Daoy (cell line): ENCODE measurements at places on chromosomes 11 and 22. TPM values are rescaled to one million over a fixed set of nuclear protein-coding genes. Genes with fewer than 3 reads are reported as not detected.

The BIK gene
- 11.5 and 14.4 TPM in 2 replicates for total RNA-seq

- no peak for DNase-seq
Observed at GRCh38 chr22:27132400-27132799, 475.0 kb downstream of the MIAT start.

The OR2AG2 gene
- total RNA-seq = 0.03 TPM in 1 of 2 replicates, not detected in the other

DNA sequence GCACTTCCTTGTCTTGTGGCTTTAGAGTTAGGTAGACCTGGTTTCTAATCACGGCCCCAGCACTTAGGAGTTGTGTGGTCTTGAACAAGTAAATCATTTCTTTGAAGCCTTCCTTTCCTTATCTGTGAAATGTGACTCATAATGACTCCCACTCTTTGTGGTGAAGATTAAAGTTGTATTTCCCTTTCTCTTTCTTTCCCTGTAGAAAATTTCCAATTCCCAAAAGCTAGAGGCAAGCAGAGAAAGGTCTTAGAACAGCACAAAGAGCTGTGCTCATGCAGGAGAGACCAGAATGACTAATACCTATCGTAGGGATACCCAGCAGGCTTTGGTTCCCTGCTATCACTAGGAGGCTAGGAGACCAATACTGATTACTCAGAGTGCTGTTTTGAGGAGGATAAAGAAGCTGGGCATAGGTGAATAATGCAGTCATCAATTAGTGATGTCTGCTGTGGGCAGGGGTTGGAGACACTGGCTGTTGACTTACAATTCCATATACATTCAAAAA lies 270.7 kb upstream of the SYN3 start:
- DNase-seq = peak; percentile 85

The MS4A15 gene
- not detected in 2 replicates for total RNA-seq

The SLC5A1 gene
- total RNA-seq = not detected in 2 replicates

- DNase-seq = no peak
Observed at GRCh38 chr11:72609045-72609444, 65.2 kb downstream of the PDE2A start.

DNA sequence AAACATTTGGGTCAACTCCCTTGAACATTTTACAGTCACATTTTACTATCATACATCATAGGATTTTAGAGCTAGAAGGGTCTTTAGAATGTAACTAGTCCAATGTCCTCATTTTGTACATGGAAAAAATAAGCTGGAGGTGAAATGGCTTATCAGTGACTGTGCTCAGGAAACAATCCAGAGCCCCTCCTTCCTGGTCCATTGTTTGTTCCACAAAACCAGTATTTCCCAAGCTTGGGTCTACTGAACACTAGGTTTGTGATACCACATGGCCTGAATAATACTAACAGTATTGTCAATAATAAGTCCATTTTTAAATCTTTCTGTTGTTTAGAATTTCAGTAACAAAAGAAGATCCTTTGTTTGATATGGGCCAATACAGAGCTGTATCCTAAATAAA lies 27.1 kb downstream of the PDGFD start:
- DNase-seq = no peak

DNA sequence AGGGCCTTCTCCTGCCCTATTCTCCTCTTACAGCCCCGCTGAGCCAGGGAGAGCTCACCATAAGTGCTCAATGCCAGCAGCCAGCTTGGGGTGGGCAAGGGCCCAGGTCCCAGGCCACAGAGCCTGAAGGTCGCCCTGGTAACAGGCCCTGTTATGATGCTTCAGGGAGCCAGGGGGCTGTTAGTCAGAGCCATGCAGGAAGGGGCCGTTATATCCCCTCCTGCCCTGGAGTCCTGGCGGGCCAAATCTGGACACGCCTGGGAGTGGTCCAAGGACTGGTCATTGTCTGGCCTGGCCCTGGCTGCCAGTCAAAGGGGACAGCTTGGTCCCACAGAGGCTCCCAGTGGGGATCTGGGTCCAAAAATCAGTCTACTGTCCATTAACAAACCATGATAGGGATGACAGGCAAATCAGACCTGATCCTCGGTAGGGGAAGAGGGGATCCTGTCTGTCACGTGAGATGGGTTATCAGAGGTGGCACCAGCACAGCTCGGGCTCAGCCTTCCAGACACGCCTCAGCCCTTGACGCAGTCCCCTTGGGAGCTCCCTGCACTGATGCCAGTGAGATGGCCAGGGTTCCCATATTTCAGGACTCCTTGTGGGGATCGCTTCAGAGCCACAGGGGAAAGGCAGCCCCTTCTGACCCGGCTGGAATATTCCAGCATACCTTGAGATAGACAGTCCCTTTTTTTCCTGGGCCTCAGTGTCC lies 55.9 kb downstream of the LRRC32 start:
- peak; percentile 37 for DNase-seq

- no peak for DNase-seq
Observed at GRCh38 chr11:46588131-46588530, 5.7 kb downstream of the AMBRA1 start.

DNA sequence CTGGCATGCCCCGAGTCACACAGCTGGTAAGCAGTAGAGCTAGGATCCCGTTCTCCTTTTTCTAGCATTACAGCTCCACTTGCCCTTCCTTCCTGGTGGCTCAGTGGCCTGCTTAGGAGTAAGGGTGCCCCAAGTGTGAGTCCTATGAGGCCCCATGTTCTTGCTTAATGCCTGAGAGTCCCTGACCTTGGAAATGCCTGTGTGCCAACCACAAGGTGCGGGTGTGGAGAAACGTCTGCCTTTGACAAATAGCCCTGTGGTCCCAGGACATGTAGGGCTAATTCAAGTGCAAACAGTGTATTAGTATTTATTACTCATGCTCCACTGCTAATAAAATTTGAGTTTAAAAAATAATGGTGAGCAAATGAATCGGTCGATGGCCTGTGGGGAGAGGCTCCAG lies 18.4 kb downstream of the GRIK4 start:
- no peak for DNase-seq

GRCh38 chr11:129364143-129364654 lies 11.4 kb upstream of the BARX2 start:
- peak; percentile 92 for DNase-seq

DNA sequence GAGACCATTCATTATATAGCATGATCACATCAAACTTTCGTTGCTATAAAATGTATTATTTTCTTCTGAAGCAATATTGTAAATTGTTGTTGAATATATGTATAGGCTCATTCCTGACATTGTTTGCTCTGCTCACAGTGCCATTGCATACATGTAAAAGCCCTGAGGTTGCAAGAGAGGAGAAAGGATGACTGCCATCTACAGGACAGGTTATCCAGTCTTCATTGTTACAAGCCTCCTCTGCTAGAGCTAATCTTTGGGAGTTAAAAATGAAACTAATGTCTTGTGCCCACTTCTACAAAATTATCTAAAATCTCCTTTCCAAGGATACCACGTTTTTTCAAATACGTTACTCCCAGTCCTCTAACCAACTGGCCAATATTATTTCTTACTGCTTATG lies 16.4 kb upstream of the OR5AL1 start:
- DNase-seq = no peak

- DNase-seq = no peak
Observed at GRCh38 chr22:17866127-17866526, 91.9 kb upstream of the BID start.

The HTR3B gene
- not detected in 2 replicates for total RNA-seq

DNA sequence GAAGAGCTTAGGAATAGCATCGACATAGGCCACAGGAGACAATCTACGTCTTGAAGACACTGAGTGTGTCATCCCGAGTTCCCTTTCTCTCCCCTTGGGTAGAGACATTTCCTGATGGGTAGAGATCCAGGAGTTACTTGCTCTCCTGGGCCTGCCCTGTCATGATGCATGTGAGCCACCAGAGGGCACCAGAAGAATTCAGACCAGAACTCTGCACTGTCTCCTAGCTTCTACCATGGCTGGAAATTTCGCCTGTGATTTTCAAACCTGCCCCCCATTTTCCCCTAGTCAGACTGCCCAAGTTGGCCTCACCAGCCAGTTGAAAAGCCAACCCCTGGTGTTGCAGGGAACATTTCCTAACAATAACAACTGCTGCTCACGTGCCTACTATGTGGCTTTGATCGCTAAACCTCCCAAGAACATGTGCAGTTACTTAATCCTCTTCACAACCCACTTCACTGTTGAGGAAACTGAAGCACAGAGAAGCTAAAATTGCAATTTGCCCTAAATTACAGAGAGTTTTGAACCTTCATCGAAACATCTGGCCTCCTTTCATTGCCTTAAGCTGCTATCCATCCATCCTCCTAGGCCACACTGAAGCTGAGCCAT lies 47.2 kb downstream of the C11orf58 start:
- DNase-seq = peak; percentile 65

The DDIAS gene
- 18.2 and 21.4 TPM in 2 replicates for total RNA-seq

GRCh38 chr11:16448123-16448717 lies 91.9 kb upstream of the SOX6 start:
- no peak for DNase-seq

- DNase-seq = no peak
Observed at GRCh38 chr11:91825777-91826176, 398.8 kb upstream of the FAT3 start.

- DNase-seq = no peak
Observed at GRCh38 chr22:39690881-39691605, 120.5 kb downstream of the CACNA1I start.

DNA sequence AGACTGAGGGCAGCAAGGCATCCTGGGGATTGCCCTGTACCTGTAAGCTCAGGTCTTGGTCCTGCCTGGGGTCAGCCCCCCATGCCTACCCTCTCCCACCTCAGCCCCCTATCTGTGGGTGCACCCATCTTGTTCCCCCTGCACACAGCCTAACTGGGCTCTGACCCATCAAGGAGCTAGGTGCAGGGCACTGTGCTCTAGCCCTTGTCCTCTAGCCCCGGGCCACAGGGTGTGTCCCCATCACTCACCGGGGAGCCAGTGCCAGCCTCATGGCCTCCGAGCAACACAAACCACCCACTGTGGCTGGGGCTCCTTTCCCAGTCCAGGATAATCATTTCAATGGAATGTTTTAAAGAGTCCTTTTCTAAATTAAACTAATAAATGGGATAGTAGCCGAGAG lies 293.9 kb upstream of the PLET1 start:
- DNase-seq = no peak

DNA sequence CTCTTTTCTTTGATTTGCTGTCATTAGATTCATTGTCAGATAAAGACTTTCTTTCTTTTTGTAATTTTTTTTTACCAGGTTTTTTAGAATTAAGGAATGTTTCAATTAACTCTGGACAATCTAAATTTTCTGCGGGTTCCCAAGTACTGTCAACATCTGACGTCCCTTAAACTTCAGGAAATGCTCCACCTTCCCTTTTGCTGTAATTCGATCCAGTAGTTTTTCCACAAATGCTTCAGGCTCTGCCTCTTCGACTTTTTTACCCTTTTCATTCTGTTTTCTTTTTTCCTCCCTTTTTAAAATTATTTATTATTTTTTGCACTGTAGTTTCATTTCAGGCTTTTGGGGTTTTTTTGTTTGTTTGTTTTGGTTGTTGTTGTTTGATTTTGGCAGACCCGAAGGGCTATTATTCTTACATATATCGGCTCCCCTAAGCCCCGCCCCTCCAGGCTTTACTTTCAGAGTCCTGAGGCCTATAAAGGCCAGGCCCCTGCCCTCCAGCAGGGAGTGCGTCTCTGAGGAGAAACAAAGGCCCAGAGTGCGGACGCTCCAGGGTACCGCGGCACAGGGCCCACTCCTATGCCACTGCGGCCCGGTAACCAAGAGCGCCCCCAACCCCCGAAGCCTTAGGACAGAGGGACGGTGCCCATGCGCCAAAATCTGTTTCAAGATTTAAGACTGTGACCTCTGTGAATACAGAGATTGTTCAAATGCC lies 116.4 kb downstream of the TYR start:
- DNase-seq = peak; percentile 2

- DNase-seq = peak; percentile 72
Observed at GRCh38 chr22:17910561-17911311, 113.6 kb downstream of the MICAL3 start.

DNA sequence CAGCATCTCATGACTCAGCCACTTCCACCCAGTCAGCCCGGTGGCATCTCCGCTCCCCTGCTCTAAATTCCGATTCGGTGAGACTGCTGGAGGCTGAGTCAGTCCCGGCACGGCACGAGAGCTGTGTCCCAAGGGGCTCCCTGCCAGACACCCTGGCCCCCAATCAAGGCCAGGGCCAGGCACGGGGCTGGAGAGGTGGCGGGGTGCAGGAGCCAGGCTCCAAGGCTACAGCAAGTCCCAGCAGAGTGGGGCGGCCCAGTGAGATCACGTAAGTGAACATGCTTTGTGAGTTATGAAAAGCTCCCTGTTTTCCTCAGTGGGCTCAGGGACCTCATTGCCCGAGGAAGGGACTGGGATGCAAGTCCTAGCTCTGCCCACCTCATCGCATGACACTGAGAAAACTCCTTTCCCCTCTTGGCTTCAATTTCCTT lies 3.0 kb downstream of the C11orf68 start:
- peak; percentile 99 for DNase-seq
